Airway epithelial cell (primary cell): ENCODE measurements at places on chromosomes 16 and 17. TPM values are rescaled to one million over a fixed set of nuclear protein-coding genes. Genes with fewer than 3 reads are reported as not detected.

CPHXL2 gene
- not detected in 2 replicates for total RNA-seq

CTRB2 gene
- not detected in 2 replicates for total RNA-seq

KRT39 gene
- total RNA-seq, result not detected in 2 replicates

HOXB6 gene
- total RNA-seq, result 0.71 and 0.93 TPM in 2 replicates

GDPD3 gene
- 4.4 and 7.9 TPM in 2 replicates for total RNA-seq

CCL7 gene
- not detected in 2 replicates for total RNA-seq

PKMYT1 gene
- 52.6 and 82.7 TPM in 2 replicates for total RNA-seq

PRR29 gene
- total RNA-seq, result 0.07 and 0.37 TPM in 2 replicates

LLGL2 gene
- 47.7 and 48.8 TPM in 2 replicates for total RNA-seq

NFATC2IP gene
- 17.4 and 19.5 TPM in 2 replicates for total RNA-seq

SEPTIN12 gene
- not detected in 2 replicates for total RNA-seq

FBXL19 gene
- 38.2 and 39.7 TPM in 2 replicates for total RNA-seq

PRSS21 gene
- 3.4 and 7.5 TPM in 2 replicates for total RNA-seq

NEUROD2 gene
- total RNA-seq, result not detected in 2 replicates

CCL14 gene
- not detected in 2 replicates for total RNA-seq

CLEC10A gene
- not detected in 2 replicates for total RNA-seq

PLCG2 gene
- total RNA-seq, result 1.3 and 2.5 TPM in 2 replicates

BCL6B gene
- total RNA-seq, result not detected in 2 replicates

PABPN1L gene
- total RNA-seq, result not detected in 2 replicates

WIPF2 gene
- 7.8 and 15.0 TPM in 2 replicates for total RNA-seq

NPW gene
- 3.6 and 4.0 TPM in 2 replicates for total RNA-seq

TP53TG3B gene
- total RNA-seq, result not detected in 2 replicates

DNAI2 gene
- not detected in 2 replicates for total RNA-seq

CTRL gene
- 1.5 TPM in 1 of 2 replicates, not detected in the other for total RNA-seq

SP2 gene
- 3.1 and 10.2 TPM in 2 replicates for total RNA-seq

SP6 gene
- 5.2 and 7.1 TPM in 2 replicates for total RNA-seq

CLEC18A gene
- total RNA-seq, result 0.05 and 0.07 TPM in 2 replicates

TEX14 gene
- not detected in 2 replicates for total RNA-seq

ZNF469 gene
- 0.42 and 0.60 TPM in 2 replicates for total RNA-seq
